ENCODE measurements at places on chromosomes 12 and 14.

DNA sequence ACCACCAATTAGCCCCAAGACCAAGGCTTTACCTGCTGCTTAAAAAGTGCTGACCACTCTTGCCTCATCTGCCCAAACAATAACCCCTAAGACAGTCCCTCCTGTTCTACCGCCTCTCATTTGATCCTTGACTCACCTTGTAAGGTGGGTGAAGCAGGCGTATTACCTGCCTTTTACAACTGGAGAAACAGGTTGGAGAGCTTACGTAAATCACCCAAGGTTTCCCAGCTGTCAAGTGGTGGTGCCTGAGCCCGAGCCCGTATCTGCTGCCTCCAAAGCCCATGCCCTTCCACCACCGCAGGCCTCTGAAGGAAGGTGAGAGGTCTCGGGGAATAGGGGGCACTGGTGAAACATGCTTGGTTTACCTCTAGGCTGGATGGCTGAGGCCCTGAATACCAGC is 36.6 kb downstream of the MAX start:
- DNase-seq, result no peak

DNA sequence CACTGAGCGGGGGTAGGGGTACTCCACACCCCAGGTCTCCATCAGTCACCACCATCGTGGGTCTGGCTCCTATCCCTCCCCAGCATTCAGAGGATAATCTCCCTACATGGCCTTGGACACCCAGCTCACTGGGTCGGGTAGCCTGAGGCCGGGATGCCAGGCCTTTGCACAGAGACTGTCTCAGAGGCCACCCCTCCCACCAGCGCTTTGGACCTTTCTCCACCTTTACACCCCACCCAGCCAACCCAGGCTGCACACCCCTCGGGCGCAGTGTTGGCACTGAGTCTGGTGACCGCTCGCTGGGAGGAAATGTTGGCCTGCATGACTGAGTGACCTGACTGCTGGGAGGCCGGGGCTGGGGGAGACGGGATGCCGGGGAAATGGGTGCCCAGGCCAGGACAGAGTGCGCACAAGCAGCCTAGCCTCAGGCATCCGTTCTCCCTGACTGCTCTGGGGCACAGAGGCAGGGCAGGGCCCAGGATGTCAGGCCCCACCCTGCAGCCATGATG is 10.6 kb upstream of the LBHD2 start:
- DNase-seq, result no peak

DNA sequence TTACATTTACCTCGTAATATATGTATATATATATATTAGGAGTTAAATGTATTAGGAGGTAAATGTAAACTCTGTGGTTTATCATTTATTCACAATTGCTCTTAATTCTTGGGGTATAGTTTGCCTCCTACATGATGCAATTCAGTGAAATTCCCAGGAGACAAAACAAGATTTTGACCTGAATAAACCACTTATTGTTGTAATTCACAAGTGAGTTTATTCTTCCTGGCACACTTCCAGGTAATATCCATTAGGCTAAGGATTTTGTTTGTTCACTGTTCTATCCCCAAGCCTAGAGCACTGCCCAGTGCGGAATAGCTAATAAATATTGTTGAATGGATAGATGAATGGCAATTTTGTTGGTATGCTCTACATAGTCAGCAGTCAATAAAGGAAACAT is 3.0 kb downstream of the SMIM10L1 start:
- no peak for DNase-seq

- DNase-seq, result no peak
These were observed 1109.2 kb downstream of the TMEM121 start for GRCh38 chr14:106635569-106635968.

GRCh38 chr14:93308686-93309345 is 24.0 kb downstream of the BTBD7 start:
- no peak for DNase-seq

- DNase-seq, result no peak
These were observed 22.4 kb upstream of the CD9 start for GRCh38 chr12:6177642-6178358.

- DNase-seq, result peak; percentile 94
These were observed 10.3 kb downstream of the TBPL2 start for GRCh38 chr14:55430024-55430690.

DNA sequence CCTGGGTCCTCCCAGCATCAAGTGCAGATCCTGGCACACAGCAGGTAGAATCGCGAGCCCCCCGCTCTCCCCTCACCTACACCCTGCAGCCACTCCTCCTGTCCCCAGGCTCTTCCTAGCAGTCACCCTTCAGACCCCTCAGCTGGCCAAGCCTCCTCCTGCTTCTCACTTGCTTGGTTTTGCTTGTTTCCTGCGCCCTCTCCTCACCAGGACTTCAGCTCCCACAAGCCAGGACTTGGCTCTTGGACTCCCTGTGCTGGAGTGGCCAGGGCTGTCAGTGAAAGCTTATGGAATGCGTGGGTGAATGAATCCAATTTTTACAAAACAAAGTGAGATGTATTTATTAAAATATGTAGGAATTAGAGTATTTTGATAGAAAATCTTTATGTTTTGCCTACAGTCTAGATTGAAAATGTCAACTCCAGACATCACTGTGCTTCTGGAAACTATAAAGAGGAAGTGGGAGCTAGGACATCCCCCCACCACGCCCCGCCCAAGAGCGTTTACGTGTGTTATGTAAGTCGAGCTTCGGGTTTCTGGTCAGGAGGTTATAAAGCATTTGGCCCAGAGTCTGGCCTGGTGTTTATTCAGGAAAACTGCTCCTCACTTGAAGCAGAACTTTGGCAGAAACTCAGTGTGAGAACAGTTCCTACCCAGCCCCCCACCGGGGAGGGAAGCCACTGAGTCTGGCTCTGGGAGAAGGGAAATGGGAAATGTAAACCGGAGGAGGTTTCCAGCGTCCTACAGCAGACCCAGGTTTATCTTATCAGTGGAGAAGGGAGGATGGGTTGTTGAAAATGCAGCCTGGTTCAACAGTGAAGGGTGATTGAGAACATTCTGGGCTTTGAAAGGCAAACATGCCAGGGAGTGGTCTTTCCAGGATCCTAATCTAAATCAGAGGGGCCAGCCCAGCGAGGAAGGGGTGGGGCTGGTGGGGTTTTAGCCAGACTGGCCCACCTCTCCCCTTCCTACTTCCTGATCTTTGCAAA is 8.8 kb downstream of the ALDH2 start:
- peak; percentile 92 for DNase-seq

- peak; percentile 92 for DNase-seq
These were observed 81.6 kb upstream of the SCAF11 start for GRCh38 chr12:46071769-46072624.

GRCh38 chr12:52945389-52946232 is 3.3 kb upstream of the KRT18 start:
- no peak for DNase-seq

DNA sequence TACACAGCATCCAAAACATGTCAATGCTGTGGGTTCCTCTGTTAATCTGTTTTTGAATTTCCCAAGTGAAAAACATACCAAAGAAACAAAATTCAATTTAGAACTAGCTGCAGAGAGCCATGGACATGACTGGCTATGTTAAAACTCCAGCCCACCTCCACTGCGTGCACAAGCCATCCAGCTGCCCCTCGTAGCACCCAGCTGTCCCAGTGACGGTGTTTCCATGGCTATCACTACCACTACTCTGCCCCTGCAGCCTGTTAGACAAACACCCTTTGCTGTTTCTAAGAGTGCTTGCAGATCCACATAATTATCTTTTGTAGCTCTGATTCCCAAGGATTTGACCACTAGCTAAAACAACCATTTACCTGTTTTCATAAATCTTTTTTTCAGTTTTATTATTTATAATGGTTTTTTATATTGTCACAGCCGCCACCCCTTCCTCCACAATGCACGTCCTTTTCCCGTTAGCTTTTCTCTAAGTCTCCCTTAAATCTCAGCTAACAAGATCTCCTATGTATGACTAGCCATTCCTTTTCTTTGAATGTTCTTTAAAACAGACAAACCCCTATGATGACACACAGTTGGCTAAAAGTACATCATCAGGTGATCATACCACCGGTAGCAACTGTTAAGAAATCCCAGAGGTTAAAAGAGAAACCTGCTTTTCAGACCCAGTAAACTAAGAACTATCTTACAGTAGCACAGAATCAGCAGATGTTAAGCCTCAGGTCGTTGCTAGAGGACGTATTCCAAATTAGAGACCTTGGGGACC is 37.8 kb upstream of the NAA30 start:
- no peak for DNase-seq

DNA sequence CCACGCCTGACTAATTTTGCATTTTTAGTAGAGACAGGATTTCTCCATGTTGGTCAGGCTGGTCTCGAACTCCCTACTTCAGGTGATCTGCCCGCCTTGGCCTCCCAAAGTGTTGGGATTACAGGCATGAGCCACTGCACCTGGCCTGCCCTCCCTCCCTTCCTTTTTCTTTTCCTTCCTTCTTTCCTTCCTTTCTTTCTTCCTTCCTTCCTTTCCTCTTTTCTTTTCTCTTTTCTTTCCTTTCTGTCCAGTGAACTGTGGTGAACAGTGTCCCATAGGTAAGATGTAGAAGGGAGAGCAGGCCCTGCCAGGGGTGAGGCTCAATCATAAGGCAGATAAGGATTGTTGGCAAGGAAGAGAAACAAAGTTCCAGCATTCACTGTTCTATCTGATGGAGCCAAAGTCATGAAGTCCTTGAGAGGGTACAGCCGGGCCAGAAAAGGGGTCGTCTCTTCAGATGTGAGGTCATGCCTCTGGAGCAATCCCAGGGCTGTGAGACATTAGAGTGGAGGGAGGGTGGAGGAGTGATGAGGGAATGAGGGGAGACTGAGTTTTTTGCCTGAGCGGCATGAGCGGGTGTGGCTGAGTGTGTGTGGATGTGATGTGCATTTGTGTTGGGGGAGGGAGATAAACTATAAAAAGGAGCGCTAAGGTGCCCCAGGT is 4.2 kb upstream of the MLF2 start:
- DNase-seq, result peak; percentile 47

GRCh38 chr12:95607642-95608041 is 56.4 kb upstream of the USP44 start:
- DNase-seq, result no peak

DNA sequence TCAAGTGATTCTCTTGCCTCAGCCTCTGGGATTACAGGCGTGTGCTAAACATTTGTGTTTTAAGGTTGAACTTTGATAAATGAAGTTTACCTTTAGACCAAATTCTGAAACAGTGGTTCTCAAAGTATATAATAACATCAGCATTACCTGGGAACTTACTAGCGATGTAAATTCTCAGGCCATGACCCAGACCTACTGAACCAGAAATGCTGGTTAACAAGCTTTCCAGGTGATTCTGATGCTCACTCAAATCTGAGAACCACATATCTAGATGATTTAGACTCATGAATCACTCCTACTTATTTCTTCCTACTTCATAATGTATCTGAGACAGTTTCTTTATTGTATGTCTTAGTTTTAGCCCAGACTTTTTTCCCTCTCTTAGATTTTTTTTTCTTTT is 43.6 kb downstream of the RAD51B start:
- DNase-seq, result no peak

- DNase-seq, result peak; percentile 71
These were observed 386.5 kb upstream of the DDHD1 start for GRCh38 chr14:53539489-53540126.

GRCh38 chr14:97827746-97828145 is 1030.6 kb downstream of the VRK1 start:
- DNase-seq, result no peak

DNA sequence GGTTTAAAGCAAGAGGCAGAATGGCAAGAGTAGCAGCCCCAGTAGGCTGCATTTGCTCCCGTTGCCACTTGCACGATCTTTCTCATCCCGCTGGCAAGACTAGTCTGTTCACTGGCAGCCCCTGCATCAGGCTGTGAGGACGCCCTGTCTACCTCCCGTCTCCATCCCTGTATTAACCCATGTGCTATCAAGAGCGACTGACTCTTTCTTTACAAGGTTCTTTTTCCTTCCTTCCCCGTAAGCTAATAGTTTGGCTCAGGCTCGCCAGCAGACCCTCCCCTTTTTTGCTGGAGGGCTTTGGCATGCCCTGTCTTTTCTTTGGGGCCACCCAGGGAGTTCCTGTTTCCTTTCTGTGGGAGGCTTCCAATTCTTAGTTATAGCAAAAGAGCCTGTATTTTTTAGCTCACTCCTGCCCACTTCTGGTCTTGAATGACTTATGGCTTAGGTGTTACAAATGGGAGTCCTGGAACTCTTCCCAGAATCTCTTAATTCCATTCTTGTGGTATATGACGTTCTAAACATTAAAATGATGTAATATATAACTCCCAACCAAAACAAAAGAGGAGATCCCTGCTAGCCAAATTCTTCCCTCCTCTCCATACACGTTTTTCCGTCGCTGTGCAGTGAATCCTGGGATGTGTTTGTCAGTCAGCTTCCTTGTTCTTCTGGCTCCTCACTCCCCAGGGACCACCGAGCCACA is 149.0 kb downstream of the PRKCH start:
- no peak for DNase-seq

DNA sequence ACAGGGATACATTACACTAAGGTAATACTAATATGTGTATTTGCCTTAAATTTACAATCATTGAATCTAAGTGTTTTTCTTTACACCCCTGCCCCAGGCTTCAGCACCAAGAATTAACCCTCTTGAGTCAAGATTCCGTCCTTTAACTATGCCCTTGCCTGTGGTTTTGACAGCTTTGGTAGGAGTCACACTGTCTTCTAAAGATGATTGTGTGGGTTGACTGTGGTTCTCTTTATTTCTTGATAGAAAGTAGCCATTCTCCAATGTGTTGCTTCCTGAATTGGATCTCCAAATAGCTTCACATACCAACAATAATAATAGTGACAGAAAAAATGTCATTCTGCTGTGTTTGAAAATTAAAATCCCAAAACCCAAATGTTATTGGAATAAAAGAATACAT is 3.6 kb downstream of the CLEC7A start:
- no peak for DNase-seq

- DNase-seq, result no peak
These were observed 593 bp upstream of the PA2G4 start for GRCh38 chr12:56103823-56104108.

GRCh38 chr14:79279645-79280597 is 931.4 kb downstream of the DIO2 start:
- DNase-seq, result no peak

DNA sequence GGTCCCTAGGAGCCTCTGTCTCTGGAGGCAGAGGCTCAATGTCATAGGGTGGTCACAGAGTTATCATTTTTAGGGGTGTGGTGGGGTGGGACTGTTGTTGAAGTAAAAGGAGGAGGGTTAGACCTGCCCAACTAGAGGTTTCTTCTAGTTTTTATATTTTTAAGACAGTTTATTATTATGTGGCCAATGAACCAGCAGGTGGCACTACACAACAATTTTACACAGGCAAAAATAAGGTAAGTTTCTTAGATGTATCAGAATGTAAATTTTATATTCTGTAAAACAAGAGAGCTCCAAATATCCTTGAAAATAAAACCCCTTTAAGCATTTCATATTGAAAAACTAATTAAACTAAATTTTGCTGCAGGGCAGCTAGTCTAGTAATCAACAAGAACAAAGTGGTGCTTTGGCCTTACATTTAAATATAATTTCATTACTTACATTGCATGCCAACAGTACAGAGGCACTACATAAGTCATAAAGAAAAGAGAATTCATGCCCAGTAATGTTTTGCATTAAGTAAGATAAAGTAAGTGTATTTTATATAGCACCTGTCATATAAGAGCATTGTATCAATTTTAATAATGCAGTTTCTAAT is 22.2 kb upstream of the OVCH1 start:
- peak; percentile 68 for DNase-seq
